ENCODE measurements at places on chromosomes 4 and X.

- no peak for DNase-seq
Measured at GRCh38 chrX:138484451-138484850, 227.1 kb downstream of the FGF13 start.

DNA sequence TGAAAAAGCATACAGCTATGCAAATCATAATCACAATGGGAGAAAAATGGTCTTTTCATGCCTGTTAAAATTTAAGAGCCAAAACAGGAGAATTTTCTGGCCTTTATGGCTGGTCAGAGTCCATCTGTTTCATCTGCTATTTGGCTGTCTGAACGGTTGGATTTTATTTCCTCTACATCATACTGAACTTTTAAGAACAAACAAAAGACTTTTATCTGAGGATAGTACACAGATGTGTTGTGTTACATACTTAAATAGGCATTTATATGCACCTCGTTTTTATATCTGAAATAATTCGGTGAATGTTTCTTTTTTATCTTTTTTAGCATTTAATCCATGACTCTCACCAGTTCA, 18.0 kb upstream of the WWC2 start:
- DNase-seq = no peak

DNA sequence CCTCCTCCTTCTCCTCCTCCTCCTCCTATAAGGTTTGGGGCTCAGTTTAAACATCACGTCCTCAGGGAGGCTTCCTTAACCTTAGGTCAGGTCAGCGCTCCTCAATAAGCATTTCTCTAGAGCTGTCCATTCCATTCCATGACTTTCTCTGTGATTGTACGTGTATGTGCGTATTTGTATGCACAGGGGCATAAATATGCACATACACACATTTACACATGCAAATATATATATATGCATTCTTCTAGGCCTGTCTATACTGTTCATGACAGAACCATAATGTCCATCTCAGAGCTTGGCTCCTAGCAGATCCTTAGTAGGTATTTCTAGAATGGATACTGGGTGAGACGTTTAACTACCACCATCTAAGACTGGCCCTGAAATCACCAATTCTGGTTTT, 258.6 kb downstream of the STIM2 start:
- DNase-seq = no peak

DNA sequence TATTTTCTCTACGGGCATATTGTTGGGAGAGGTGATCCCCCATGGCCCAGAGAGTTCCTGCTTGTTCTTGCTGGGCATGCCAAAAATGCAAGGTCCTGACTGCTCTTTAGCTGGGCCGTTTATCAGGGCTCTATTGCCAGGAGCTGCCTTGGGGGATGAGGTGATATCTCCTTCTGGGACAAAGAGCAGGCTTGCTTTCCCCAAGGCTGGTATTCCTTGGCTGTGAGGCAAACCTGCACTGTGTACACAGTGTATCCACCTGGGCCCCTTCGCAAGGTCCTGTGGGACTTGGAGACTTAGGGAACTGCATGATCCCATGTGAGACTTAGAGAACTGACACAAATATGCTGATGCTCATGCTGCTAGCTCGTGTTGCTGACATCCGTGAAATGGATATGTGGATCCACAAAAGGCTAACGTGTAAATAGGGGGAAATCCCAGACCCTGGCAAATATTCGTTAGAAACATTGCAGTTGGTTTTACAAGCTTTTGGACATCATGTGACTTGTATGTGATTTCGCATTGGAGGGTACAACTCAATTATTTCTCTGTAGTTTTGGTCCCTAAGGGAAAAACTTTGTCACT, 24.4 kb upstream of the ZFX start:
- no peak for DNase-seq

- DNase-seq = no peak
Measured at GRCh38 chrX:4450177-4450576, 736.7 kb upstream of the PRKX start.

- DNase-seq = no peak
Measured at GRCh38 chr4:112023402-112023950, 121.8 kb upstream of the FAM241A start.

DNA sequence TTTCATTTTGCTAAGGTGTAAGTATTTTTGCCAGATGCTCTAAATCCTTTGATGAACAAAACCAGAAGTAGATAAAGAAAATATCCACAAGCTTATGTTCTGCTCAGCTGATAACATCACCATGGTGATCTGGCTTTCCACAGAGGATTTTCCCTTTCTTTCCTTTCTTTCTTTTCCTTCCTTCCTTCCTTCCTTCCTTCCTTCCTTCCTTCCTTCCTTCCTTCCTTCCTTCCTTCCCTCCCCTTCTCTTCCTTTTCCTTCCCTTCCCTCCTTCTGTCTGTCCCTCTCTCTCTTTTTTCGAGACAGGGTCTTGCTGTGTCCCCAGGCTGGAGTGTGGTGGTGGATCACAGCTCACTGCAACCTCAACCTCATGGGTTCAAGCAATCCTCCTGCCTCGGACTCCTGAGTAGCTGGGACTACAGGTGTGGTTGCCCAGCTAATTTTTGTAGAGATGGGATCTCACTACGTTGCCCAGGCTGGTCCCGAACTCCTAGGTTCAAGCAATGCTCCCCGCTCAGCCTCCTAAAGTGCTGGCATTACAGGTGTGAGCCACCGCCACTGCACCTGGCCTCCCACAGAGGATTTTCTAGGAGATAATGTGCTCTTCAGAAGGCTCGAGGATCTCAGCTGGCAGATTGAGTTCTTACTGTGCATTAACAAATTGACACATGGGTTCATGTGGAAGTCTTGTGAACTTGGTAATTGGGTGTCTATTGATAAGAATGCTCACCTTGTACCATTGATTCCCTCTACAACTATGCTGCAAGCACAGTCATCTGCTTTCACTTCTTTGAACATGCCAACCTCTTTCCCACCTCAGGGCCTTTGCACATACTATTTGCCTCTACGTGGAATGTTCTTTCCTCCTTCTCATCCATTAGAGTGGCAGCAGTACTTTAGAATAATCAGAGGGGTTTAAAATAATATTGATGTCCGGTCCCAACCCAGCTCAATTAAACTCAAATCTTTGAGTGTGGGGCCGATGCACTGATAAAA, 1.4 kb upstream of the RHOH start:
- DNase-seq = no peak

GRCh38 chr4:7650606-7651385, 216.1 kb upstream of the PSAPL1 start:
- no peak for DNase-seq

DNA sequence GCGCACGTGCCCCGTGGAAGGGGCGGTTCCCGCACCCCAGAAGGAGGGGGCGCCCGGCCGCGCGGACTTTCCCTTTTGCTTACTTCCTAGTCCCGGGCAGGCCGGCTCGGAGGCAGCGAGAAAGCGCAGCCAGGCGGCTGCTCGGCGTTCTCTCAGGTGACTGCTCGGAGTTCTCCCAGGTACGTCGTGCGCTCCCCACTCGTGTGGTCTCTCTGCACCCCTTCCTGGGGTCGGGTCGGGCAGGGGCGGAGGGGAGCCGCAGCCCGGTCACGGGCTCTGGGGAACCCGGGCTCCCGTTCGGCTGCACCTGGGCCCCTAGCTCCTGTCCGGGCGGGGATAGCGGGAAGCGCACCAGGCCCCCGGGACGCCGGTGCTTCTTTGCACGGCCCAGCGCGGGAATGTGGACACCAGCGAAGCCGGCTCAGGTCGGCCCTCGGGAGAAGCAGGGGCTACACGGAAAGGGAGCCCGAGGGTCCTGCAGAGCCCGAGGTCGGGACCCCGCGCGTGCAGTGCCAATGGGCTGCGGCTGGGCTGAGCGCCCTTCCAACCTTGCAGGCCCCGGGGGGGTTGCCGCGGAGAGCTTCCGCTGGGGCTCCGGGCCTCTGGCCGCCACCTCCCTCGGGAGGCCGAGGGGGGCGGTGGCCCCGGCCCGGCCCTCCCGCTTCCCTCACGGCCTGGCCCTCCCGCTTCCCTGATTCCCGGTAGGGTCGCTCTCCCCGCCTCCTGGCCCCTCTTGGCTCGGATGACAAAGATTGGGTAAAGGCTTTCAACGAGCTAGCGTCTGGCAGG, at the start of gene TLR2:
Gene TLR2, plus strand, starts transcription at position 99 of the 789 bp plus-strand sequence. CDS start 18,628 bp downstream, outside the sequence.
- no peak for DNase-seq

GRCh38 chr4:112279025-112279881, 6.5 kb downstream of the TIFA start:
- DNase-seq = no peak

DNA sequence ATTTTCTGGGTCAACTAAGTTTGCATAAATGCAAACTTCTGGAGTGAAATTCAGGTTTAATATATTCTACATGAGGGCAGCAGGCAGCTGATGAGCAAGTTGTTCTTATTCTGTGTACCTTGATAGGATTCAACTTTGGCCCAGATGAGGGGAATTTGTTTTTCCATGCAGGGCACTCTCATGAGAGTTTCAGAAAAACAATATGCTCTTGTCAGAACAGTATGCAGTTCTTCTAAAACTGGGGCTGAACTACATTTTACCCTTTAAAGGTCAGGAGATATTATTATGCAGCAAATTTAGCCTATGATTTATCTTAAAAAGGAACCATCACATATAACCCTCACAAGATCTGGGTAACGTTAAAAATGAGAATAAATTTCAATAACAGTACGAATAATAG, 19.2 kb downstream of the GPRIN3 start:
- no peak for DNase-seq

DNA sequence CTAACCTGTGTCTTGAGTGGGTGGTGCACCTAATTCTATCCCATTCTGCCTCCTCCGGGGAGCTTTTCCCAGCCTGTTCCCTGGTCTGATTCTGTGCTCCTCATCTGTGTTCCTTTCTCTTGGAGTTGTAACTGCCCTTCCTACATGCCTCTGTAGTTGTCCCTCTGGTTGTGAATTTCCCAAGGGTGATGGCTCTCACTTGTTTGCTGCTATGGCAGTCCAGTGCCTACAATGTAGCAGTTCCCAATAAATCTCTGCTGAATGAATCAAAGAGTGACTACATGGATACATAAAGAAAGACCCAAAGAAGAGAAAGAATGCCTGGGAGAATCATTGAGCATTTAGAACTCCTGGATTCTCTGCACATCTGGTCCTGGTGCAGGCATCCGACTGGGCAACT, 141.6 kb downstream of the HS3ST1 start:
- no peak for DNase-seq

DNA sequence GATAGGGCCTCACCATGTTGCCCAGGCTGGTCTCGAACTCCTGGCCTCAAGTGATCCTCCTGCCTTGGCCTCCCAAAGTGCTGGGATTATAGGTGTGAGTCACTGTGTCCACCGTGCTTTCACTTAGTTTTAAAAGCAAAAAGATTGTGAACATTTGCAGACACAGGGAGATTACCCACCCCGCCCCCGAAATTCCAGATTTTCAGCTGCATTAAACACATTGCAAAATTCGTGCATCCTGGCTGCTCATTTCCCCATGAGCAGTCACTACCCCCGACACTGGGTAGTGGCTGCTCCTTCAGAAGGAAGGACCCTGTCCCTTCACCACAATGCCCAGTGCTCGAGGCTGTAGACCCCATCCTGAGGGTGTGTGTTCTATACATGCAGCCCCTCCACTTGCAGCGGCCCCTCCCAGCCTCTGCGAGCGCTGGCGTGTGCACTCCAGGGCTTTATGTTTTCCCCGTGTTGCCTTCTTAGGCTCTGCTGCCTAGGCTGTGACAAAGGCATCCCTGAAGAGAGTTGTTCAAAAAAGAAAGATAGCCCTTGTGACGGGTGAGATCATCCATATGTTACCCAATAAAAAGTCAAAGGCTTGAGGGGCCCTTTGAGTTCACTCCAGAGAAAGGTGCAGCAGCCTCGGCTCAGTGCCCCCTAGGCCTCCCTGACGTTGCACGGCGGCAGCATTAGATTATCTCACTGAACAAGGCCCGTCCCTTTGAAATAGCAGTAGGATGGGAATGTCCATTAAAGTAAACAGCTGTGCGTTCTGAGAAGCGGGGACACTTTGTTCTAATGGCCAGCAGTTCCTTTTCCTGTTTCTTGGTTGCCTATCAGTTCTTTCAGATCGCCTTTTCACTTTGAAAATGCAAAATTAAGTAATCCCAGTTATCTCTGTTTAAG, 71.6 kb downstream of the SHROOM2 start:
- no peak for DNase-seq

DNA sequence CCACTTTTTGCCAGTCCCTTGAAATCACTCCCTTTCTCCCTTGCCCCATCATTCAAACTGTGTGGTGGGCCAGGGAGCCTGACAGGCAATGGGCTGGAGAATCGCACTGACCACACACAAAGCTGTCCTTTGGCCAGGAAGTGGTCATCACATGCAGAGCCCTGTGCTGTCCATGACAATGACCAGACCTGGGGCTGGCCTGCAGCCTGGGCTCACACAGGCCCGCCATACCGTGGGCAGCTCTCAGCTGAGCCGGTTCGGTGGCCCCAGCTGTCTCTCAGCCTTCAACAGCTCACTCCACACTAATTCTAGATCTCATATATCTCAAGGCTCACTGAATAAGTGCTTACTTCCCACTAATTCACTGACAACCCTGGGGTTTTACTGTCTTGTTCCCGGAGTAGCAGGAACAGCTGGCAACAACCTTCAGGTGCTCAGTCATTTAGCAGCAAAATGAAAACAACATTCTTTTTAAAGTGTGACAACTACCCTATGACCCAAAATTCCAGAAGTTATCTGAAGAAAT, 48.0 kb downstream of the USP46 start:
- DNase-seq = no peak

DNA sequence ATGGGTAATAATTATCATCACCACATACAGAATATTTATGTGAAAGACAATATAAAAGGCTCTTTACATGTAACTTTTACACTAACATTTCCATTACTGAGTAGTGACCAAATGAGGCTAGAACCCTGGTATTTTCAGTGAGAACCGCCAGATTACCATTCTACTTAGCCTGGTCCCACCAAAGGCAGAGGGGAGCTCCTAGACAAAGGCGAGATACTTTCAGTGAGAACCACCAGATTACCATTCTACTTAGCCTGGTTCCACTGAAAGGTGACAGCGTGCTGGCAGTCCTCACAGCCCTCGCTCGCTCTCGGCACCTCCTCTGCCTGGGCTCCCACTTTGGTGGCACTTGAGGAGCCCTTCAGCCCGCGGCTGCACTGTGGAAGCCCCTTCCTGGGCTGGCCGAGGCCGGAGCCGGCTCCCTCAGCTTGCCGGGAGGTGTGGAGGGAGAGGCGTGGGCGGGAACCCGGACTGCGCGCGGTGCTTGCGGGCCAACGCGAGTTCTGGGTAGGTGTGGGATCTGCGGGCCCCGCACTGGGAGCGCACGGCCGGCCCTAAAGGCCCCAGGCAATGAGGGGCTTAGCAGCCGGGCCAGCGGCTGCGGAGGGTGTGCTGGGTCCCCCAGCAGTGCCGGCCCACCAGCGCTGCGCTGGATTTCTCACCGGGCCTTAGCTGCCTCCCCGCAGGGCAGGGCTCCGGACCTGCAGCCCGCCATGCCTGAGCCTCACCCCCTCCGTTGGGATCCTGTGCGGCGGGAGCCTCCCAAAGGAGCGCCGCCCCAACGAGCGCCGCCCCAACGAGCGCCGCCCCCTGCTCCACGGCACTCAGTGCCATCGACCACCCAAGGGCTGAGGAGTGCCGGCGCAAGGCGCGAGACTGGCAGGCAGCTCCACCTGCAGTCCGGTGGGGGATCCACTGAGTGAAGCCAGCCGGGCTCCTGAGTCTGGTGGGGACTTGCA, 1276.1 kb downstream of the PCDH7 start:
- no peak for DNase-seq

GRCh38 chr4:146957237-146957636, 11.6 kb upstream of the TTC29 start:
- DNase-seq = no peak

Measured in AG04450 (cell line).